NCI-H1105 treated with DMSO at 0.1 percent for 48 hours (cell line): ENCODE measurements at places on chromosomes 6 and 20.

DNA sequence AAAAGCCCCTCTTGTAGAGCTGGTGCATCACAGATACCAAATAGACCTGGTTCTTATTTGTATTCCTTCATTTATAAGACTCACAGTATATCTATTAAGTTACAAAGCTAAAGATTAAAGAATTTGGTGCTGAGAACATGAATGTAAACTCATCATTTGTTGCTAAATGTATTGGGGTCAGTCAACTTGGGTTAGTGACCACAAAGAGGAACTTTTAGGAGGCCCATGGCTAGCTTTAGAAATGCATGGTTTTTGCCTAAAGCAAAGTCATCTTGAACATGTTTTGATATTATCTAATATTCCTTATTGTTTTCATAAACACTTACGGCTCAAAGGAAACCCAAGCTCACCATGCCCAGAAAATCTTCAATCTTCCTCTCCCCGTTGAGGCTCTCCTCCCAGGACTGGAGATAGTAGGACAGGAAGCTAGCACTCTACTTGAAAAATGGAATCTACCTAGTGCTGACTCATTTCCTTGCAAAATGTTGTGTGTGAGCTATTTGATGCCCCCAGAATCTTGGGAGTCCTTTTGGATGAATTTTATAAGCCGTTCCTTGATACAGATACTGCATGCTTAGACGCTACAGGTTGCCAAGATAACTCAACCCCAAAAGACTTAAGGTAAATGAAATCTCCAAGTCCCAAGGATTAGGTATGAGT lies 121.4 kb downstream of the BMP2 start:
- DNase-seq: no peak

DNA sequence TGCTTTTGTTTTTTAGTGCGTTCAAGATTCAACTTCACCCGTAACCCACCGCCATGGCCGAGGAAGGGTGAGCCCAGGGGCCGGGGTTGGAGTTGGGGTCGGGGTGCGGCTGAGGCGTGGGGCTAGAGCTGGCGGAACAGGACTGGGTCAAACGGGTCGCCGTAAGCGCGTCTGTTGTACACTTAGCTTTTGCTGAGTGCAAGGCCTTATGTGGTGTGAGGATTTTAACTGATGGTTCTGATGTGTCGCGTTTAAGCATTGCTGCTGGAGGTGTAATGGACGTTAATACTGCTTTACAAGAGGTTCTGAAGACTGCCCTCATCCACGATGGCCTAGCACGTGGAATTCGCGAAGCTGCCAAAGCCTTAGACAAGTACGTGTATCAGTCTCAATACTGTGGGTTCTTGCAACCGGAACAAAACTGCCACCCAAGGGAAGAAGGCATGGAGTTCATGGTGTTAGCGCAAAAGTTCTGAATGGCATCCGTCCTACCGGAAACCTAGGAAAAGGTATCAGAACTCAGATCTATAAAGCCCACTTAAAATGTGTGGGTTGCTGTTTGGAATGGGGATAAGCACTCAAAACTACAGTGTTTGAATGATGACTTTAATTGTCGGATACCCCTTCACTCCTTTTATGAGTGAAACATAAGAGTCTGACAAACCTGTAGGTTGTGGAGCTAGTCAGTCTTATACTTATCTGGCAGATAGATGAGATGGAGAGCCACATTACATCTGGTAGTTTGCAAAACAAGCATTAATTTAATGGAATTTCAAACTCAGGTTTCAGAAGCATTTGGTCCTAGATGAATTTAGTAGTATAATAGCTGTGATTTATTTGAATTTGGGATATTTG lies 574 bp downstream of the RPS12 start:
- DNase-seq: no peak

DNA sequence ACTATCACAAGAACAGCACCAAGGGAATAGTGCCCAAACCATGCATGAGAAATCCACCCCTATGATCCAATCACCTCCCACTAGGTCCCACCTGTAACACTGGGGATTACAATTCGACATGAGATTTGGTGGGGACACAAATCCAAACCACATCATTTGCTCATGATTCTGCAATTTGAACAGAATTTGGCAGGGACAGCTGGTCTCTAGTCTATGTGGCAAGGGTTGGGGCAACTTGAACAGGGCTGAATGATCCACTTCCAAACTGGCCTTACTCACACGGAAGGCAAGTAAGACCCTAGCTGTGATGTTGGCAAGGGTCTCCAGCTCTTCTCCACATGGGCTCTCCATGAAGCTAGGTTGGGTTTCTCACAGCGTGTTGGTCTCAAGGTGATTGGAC lies 10.1 kb upstream of the FKBP5 start:
- no peak for DNase-seq

GRCh38 chr20:39853636-39854035 lies 835.4 kb downstream of the MAFB start:
- no peak for DNase-seq

DNA sequence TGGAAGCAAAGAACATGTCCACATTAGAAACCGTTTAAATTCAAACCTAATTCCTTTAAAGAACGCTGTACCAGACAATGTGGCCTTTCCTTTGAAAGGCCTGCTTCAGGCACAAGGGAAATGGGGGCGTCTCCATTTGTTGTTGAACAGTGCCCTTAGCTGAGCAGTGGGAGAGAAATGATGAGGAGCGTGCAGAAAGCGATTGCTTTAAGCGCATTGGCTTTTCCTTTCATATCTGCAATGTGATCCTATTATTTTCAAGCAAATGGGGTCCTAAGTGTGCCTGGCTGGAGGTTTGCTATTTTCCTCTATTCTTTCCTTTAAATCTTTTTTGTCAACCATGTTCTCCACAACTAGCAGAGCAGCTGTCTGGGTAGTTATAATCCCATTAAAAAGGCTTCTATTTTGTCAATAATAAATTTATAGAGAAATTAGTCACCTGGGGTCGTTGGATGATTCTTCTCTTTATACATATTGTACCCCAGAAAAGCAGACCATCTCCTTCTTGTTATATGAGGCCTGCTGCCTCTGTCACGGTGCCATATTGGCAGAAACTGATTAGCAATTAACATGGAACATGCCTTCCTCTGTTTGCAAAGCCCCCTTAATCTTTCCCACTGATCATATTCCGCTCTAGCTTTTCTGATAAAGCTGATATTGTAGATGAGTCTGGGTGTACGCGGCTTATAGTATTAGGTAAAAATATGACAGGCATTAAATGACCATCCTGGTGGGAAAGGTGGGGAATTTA lies 151.1 kb upstream of the JAG1 start:
- DNase-seq: no peak

DNA sequence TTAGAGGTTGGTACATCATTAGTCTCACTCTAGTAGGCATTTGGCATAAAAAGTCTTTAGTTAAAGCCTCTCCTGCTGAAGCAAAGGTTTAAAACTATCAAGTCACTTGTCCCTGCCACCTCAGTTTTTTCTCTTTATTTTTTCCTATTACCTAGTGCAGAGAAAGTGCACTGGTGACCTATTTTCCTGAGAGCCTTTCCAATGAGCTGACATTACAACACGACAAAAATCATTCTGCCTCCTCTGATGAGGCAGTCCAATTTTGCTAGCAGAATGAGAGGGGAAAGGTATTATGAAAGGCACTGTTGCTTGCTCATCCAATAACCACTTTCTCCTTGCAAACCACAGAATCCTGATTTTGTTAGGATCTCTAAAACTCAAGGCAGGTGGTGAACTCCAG lies 73.3 kb upstream of the SGK1 start:
- DNase-seq: no peak

- DNase-seq: peak; percentile 37
These were observed 69.5 kb upstream of the SULF2 start for GRCh38 chr20:47854687-47855212.

- DNase-seq: no peak
These were observed 378.5 kb downstream of the FRK start for GRCh38 chr6:115681978-115682775.

DNA sequence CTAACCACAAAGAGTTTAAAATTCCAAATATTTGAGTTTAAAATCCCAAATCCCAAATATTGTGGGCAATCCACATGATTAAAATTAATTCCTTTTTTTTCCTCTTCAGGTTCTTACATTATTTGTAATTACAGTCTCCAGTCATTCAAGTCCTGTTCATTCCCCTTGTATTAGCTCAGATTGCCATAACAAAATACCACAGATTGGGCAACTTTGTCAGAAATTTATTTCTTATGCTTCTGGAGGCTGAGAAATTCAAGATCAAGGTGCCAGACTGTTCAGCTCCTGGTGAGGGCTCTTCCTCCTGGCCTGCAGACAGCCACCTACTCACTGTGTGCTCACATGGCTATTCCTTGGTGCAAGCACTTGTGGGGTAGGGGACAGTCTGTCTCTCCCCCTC lies 105.5 kb downstream of the ARMC2 start:
- DNase-seq: no peak

GRCh38 chr20:7667194-7667593 lies 273.1 kb downstream of the HAO1 start:
- no peak for DNase-seq

- DNase-seq: no peak
These were observed 138.4 kb upstream of the TENT5A start for GRCh38 chr6:81890846-81891245.

GRCh38 chr6:131692031-131692430 lies 9.2 kb downstream of the OR2A4 start:
- no peak for DNase-seq

DNA sequence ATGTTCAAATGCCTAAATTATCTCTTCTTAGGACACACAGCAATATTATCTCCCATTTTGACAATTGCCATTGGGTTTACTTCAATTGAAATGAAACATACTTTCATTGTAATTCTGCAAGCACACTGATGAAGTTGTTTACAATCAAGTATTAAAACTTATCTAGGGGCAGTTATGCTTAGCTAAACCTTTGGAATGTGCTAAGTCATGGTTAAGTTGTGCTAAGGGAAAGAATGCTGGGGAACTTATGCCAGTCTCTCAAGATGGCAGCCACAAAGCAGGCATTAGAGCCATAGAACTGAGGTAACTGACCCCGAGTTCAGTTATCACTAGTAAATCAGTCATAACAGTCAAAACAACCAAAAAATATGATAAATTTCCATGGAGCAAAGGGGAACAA lies 59.1 kb upstream of the NT5E start:
- DNase-seq: no peak

- DNase-seq: no peak
These were observed 83.8 kb downstream of the UST start for GRCh38 chr6:148830614-148831013.

DNA sequence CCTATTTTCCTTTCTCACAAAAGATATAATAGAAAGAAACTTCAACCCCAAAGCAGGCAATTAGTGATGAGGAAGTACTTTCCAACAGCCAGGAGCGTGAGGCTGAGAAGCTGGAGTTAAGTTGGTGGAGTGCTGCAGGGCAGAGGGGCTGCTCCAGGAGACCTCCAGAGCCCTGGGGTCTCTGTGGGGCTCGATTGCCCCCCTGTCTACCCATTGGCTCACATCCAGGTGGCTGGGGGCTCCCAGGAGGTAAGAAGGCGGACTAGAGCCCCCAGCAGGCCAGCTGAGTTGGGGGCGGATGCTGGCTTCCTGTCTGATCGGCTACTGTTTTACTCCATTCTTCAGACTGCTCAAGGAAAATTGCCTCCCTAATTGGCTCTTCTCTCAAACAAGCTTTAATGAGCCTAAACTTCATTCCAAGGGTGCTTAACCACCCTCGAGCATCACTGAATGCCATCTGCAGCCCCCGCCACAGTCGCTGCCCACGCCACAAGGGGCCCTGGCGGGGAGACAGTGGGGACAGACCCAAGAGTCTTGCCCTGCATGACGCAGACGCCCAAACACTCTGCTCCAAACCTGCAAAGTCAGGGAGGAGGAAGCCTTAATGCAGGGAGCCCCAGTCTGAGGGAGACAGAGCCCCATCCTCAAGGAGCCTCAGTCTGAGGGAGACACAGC lies 78.6 kb downstream of the MDGA1 start:
- DNase-seq: peak; percentile 8

DNA sequence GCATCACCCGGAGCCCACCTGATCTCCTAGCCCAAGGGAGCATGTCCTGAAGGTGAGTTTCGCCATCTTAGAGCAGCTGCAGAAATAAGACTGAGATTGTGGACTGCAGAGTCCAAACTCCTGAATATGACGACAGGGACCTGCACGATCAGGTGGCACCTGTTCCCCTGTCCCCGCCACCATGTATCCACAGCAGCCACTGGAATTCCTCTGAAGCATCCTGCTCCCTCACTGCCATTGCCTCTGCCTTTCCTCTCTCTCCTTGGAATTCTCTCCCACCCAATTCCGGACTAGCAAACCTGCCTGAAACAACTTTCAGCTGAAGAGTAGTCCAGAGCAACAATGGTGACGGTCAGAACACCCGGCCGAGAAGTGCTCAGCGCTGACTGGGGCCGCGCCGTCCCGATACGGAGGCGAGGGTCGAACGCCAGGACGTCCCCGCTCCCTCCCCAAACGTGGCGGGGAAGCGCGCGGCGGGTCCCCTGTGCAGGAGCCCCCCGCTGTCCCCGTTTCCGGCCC lies 694 bp upstream of the FAM120B start:
- no peak for DNase-seq

GRCh38 chr20:48007351-48007750 lies 222.1 kb upstream of the SULF2 start:
- DNase-seq: no peak

- no peak for DNase-seq
These were observed 1.1 kb upstream of the APOBEC2 start for GRCh38 chr6:41051873-41052272.

DNA sequence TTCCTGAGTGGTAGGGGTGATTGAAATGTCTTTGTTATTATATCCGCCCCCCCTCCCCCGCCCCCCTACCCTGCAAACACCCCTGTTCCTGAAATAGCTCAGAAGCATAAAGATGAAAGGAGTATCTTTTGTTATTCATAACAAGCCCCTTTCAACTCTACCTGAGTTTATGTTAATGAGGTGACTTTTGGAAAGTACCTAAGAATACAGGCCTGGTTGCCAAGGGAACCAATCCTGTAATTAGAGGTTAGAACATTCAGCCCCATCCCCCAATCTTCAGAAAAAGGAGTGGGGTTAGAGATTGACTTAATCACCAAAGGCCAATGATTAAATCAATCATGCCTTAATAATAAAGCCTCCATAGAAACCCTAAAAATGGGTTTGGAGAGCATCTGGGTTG lies 979.2 kb upstream of the GJE1 start:
- no peak for DNase-seq

- DNase-seq: no peak
These were observed 34.5 kb upstream of the FAM184A start for GRCh38 chr6:119112812-119113530.

- DNase-seq: no peak
These were observed 11.3 kb downstream of the OCSTAMP start for GRCh38 chr20:46539113-46539512.

DNA sequence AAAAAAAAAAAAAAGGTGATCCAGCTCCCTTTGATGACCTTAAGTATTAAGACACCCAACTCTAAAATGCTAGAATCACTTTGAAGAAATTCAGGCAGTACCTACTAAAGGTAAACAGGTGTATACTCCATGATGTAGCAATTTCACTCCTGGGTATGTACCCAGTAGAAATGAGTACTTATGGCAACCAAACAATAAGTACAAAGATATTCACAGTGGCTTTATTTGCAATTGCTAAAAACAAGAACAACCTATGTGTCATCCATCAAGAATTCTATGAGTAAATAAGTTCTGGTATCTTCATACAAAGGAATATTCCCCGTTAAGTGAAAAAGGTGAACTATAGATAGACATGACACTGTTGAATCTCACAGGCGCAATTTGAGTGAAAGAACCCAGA lies 29.4 kb downstream of the MDGA1 start:
- no peak for DNase-seq

GRCh38 chr6:160347259-160348222 lies 637 bp upstream of the SLC22A3 start:
- no peak for DNase-seq

- no peak for DNase-seq
These were observed 299.1 kb downstream of the EPHA7 start for GRCh38 chr6:93120154-93120742.

- DNase-seq: no peak
These were observed 15.1 kb upstream of the RIPK1 start for GRCh38 chr6:3053231-3053508.
